Tongue (tissue), 3 donors: ENCODE measurements at places on chromosomes 16 and 17.
A peak's percentile ranks its signal among the peaks of the same experiment; 100 is the strongest.

DNA sequence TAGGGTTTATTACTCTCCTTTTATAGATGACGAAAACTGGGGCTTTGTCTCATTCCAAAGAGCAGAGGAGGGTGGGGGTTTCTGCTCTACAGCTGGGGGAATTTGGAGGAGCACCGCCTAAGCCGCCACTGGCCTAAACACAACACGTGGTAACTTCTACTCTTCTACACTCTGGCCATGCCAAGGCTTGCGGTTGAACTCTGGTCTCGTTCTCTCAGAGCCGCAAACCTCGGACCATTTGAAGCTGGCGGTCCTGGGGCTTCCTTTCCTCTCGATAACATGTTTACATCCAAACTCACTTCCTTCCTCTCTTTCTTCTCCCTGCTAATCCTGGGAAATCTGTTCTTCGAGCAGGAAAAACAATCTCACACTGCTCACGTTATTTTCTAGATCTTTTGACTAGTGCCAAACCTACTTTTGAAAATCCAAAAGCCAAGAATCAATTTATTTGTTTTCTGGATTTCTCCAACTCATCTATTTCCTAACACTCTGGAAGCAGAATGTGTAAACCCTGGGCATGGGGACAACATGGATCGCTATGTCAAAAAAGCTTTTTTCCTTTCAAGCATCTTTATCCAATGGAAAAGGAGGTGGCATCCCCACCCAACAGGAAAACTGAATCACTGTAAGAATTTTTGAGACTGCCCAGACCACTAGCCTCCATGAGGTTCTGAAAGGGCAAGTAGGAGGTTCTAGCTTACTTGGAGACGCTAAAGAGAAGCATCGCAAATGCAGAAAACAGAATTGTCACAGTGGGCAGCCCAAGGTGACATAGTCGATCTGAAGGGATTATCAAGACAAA lies 13.6 kb upstream of the EEF2K start:
- DNase-seq, result peak; percentile 90

DNA sequence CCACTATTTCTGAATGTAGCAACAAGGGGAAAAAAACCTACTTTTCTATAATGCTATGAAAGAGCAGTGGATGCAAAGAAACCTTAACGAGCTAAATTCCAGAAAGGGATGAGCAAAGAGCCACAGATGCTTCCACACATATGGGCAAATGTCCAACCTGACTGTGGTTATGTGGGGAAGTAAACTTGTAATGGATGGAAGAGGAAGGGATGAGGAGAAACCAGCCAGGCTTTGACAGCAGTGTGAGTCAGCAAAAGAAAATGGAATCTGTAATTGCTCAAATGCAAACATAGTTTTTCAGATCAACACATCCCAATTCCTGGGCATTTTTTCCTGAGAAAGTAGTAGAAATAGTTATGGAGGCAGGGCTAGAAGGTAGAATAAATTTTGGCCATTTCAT lies 204.8 kb upstream of the CPHXL start:
- DNase-seq, result no peak

GRCh38 chr16:1890708-1891050 lies 18.7 kb upstream of the MEIOB start:
- no peak for DNase-seq

DNA sequence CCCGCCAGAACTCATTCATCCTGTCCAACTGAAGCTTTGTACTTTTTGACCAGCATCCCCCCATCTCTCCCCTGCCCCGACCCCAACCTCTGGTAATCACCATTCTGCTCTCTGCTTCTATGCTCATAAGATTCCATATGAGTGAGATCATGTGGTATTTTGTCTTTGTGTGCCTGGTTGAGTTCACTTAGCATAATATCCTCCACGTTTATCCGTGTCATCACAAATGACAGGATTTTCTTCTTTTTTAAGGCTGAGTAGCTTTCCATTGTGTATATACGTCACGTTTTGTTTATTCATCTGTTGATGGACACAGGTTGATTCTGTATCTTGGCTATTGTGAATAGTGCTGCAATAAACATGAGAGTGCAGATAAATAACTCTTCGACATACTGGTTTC lies 278.9 kb downstream of the SNX29 start:
- no peak for DNase-seq

DNA sequence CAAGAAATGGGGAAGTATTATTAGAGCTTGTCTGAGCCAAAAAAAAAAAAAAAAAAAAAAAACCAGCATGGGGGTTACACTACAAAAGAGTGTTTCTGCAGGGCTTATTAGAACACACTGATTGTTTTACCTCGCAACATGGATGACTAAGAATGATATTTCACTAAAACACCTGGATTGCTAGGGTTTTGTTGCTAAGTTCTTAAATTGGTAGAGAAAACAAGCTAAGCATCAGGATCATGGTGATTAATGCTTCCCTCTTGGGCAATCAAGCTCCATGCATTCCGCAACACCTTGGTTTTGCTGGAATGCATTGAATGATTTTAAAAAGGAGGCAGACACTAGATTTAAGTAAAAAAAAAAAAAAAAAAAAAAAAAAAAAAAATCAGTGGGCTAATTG lies 931.4 kb upstream of the CDH8 start:
- no peak for DNase-seq

GRCh38 chr16:55499951-55500529 lies 8.8 kb upstream of the LPCAT2 start:
- peak; percentile 67 for DNase-seq

- DNase-seq, result no peak
These were observed 281.9 kb upstream of the MAF start for GRCh38 chr16:79882340-79883005.

GRCh38 chr17:12247761-12248160 lies 227.1 kb downstream of the MAP2K4 start:
- DNase-seq, result peak; percentile 48
